ENCODE measurements at places on chromosomes 12 and 14.

DNA sequence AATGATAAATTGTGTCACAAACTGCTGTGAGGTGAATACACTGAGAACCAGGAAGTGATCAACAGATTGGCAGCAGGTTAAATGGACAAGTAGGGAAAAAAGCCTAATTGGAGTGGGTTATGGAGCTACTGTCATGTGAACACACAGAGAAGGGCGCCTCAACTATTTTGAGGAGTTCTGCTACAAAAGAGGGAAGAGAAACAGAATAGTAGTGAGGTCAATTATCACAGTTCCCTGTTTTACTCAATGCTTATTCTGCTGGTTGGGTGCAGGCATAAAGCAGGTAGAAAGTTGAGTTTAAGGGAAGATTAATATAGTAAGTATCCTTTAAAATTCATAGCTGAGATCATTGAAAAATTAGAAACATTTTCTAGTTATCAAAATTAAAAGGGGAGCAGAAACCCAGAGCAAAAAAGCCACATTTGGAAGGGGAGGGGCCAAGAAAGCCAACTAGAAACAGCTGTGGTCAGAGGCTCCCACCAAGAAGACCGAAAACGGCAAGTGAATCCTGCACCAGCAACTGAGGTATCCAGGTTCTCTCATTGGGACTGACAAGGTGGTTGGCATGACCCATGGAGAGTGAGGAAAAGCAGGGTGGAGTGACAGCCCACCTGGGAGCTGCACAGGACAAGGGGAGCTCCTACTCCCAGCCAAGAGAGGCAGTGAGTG, 105.7 kb downstream of the ZC3H14 start:
- DNase-seq = no peak

DNA sequence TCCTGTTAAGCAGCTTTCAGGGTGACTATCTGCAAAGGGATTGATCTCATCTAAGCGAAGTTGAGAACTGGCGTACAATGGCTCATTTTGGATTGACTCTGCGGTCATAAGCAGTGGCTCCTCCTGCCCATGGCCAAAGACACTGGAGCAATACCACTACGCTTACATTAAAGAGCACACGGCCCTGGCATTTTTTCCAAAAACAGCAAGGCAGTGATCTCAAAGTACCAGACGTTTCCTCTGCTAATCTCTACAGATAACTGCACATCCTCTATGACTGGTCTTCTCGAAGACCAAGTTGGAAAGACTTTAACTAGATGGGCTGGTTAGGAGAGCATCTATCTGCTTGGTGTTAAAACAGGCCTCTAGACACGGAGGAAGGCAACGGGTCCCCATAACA, 2.7 kb downstream of the PITPNM2 start:
- DNase-seq = no peak

GRCh38 chr14:41476526-41476925, 130.2 kb upstream of the LRFN5 start:
- no peak for DNase-seq

- no peak for DNase-seq
Measured at GRCh38 chr12:180445-180844, 33.5 kb downstream of the SLC6A12 start.

GRCh38 chr12:29414368-29414767, 33.4 kb upstream of the ERGIC2 start:
- no peak for DNase-seq

GRCh38 chr14:91573528-91573893, 63.4 kb upstream of the PPP4R3A start:
- DNase-seq = no peak

DNA sequence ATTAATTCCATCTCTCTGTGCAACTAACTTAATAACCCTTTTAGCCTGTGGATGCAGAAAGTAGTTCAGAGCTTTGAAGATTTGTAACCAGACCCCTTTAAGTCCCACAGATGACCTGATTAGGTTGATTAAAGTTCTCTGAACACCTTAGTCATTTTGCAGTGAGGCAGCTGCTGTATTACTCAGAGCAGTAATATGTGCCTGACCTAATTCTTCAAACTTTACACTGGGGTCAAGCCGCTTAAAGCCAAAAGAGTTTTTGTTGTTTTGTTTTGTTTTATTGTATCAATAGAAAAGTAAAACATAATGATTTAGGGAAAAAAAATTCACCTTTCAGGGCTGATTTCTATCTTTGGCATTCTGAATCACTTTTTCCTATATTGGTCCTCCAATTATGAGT, 78.6 kb upstream of the PLEKHG7 start:
- no peak for DNase-seq

DNA sequence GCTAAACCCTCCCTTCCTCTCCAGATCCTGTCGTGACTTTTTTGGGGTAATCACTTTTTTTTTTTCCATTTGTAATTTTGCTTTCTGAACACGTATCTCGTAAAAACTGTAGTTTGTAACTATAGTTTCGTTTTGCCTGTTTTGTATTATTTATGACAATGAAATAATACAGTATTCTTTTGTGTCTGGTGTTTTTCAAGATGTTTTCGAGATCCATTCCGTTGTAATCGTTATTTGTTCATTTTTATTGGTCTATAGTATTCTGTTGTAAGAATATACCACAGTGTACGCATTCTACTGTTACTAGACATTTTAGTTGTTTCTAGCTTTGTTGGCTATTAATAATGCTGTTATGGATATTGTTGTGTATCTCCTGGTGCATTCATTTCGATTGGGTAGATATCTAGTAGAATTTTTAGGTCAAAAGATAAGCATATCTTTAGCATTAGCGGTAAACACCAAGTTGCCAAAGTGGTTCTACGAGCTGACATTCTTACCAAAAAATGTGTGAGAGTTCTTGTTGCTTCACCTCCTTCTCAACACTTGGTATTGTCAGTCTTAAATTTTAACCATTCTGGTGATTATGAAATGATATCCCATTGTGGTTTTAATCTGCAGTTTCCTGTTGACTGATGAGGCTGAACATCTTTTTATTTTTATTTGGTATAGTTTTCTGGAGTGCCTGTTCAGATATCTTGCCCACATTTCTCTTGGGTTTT, 92.3 kb upstream of the EVL start:
- no peak for DNase-seq

DNA sequence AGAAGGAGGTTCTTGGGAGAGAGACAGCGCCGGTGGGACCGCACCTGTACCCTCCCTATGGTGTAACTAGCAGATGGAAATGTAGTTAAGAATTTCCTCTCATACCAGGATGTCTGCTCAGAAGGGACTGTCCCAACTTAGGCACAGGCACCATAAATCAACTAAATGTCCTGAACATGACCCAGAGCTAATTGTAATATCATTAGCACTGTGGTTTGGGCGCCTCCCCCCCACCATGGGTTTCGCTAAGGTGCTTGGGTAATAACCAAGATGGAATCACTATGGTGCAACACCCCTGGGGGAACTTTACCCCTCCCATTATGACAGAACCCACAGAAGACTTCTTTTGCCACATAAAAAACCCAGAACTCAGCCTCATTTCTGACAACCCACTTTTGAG, 15.9 kb downstream of the ZNF641 start:
- no peak for DNase-seq

DNA sequence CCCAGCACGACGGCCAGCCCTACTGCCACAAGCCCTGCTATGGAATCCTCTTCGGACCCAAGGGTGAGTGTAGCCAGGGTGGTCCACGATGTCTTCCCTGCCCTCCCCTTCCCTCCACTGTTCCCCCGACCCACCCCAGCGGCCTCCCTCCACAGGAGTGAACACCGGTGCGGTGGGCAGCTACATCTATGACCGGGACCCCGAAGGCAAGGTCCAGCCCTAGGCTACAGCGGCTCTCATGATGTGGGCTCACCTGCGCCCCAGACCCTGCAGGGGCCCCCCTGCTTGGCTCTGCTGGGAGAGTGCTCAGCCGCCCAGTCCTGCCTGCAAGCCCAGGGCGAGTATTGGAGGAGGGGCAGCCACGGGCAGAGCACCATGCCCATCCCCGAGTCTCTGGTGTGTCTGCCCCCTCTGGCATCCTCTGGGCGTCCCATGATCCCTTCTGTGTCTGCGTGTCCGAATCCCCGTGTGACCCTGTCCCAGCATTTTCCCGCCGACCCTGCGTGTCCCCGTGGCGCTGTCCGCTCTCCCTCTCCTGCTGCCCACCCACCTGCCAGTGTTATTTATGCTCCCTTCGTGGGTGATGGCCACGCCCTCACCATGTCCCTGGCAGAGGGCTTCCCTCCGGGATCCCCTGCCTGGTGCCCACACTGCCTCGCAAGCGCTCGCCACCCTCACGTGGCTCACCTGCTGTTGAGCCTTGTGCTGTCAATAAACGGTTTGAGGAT, 5.0 kb downstream of the CRIP2 start:
- no peak for DNase-seq

All from amygdala (tissue), 56 donors.